ENCODE measurements at places on chromosomes 2 and 18.

- DNase-seq, result no peak
Measured at GRCh38 chr18:56861244-56861643, 210.1 kb downstream of the WDR7 start.

GRCh38 chr18:55319459-55320193, 268.4 kb downstream of the TCF4 start:
- DNase-seq, result no peak

- no peak for DNase-seq
Measured at GRCh38 chr2:207487650-207488311, 42.0 kb upstream of the CREB1 start.

- no peak for DNase-seq
Measured at GRCh38 chr2:126890136-126890510, 8.6 kb upstream of the TEX51 start.

GRCh38 chr2:202149155-202149762, 76.2 kb downstream of the KIAA2012 start:
- no peak for DNase-seq

DNA sequence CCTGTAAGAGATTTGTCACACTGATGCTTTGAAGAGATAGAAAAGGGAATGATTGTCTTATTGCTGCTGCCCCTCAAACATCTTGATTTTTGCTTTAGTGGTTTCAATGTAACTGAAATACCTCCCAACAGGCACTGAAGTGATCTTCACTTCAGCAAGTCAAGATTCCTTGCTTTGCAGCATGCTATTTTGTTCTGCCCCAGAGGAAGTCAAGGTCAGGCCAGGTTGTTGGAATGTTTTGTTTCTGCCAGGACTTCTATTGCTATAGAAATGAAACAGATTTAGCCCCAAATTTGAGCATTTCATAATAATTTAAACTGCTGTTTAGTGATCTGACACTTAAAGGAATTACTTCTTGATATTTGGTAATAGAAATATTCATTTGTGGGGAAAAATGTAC, 277.6 kb downstream of the ZNF804A start:
- no peak for DNase-seq

DNA sequence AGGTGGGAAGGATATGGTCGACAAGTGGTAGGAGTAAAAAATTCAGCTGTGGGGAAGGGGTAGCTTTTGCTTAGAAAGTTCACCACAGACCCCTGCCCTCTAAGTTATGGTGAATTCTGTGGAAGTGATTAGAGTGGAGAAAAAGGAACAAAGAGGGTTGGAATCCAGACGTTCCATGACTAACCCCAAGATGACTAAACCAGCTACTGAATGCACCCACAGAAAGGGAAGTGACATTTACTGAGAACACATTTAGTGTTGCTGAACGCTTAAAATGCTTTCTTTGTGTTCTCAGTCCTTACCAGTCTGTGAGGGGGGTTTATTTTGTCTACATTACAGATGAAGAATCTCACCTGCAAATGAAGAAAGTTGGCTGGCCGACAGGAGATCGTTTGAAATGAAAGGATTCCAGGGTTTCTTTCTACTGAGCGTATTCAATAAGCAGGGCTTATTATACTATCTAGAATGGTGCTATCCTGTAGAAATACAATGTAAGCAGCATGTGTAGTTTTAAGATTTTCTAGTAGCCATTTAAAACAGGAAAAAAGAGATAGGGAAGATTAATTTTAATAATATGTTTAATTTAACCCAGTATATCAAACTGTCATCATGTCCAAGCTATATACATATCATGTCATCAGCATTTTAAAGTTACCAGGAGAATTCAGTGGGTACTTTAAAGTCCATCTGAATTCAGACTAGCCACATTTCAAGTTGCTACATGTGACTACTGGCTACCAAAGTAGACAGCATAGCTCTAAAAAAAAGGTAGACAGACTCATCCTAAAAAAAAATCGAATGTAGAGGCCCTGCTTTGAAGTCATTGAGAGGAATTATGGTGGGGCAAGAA, 60.1 kb downstream of the LIMS1 start:
- no peak for DNase-seq

- DNase-seq, result no peak
Measured at GRCh38 chr2:134169788-134170187, 84.1 kb upstream of the MGAT5 start.

DNA sequence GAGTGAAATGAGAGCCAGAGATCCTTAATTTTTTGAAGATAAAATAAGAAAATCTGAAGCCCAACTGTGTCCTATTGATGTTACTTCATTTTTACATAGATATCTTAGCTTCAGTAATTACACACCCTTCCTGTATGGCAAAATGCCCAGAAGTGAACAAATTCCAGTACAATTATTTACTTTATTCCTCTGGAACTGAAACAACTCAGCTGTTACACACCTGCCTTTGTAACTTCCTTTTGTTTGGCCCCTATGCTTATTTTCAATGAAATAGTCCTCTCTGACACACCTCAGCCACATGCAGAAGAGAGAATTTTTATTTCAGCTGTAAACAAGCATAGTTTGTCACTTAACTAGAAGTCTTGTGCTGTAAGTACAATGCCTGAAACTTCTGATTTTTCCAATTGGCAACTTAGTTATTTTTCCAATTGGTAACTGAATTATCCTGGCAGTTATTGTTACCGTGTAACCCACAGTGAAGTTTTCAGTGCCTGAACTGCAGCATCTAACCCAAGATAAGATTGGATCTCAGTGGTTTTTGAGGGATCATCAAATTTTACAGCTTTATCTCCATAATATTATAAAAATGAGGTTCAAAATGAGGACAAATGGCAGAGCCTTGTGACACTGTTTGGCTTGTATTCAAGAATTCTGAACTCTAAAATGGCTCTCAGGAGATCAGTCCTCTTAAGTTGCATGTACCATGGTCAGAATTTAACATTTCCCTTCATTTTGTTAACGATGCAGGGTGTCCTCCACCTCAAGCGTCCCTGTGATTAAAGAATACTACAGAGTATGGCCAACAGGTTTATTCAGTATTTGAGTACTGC, 82.6 kb downstream of the PKP4 start:
- no peak for DNase-seq

GRCh38 chr2:25279091-25279651, 62.6 kb downstream of the DNMT3A start:
- DNase-seq, result no peak

- DNase-seq, result peak; percentile 50
Measured at GRCh38 chr2:233867993-233868532, at the start of gene MSL3B. Gene MSL3B (minus strand): TSS chr2:233868386.

- no peak for DNase-seq
Measured at GRCh38 chr18:12258719-12259705, 4.9 kb downstream of the CIDEA start.

DNA sequence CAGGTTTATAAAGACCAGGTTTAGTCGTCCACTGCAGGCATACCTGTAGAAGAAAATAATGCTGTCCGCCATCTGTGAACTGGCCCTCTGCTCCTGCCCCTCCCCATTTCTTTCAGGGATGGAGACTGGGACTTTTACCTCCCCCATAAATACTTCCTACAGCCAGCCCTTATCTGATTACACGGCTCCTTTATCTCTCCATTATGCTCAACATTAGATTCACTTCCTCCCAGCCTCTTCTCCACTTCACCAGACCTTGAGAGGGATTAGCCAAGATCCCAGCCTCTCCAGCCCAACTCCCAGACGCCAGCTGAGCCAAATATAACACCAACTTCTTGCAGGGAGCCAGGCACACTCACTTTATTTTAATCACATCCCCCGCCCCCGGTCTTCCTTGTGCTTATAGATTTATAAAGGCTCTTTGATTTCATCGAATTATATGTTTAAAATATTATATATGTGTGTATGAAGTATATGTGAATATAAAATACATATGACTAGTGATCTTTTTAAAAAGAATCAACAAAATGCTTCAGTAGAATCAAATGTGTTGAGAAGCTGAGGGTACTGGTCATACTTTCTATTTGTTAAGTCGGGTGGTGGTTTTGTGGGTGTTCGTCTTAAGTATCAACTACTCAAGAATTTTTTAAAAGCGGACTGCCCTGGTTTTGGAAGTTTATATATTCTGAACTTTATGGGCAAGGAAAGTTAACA, 81.0 kb downstream of the SPRED2 start:
- no peak for DNase-seq

GRCh38 chr2:162219426-162219825, 23.8 kb downstream of the FAP start:
- no peak for DNase-seq

DNA sequence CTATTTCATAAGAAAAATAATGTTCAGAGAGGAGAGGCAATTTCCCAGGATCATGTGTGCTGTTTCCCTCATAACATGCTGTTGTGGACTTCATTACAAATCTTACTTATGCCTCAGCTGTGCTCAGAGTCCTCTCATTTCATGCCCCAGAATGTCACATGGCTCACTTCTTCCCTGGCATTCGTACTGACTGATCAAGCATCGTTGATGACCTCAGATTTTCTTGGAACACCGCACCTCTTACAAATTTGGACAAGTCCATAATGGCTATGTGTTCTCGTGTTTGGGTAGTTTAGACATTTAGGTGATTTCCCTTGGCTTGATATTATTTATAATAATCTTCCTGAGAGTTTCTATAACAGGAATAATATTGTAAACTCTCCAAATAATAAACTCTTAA, 32.9 kb downstream of the SERPINB7 start:
- DNase-seq, result no peak

DNA sequence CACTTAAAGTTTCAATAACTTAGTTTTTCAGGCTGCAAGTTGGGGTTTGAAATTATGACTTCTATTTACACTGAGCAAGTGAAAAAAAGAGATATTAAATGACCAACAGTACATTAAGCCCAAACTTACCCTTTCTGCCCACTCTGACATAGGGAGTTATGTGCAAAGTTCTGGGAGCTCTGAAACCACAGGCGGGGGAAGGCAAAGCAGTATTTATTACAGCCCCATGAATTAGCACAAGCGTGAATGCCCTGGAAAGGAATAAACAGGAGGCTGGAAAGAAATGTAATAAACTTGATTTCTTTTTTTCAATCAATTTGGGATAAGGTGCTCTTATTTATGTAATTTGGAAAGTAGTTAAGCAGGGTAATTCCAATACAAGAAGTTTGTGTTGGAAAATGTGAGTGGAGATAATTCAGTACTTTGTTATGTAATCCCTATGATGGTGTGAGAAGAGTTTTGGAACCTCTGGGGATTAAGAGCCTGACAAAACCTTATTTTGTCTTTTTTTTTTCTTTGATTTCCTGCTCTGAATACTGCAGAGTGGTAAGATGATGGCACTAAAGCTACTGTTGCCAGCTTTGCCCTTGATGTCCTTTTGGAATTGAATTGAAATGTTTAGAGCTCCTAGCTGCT, 351.5 kb downstream of the ARHGAP15 start:
- DNase-seq, result no peak

- DNase-seq, result no peak
Measured at GRCh38 chr2:221486106-221486505, 86.0 kb downstream of the EPHA4 start.

DNA sequence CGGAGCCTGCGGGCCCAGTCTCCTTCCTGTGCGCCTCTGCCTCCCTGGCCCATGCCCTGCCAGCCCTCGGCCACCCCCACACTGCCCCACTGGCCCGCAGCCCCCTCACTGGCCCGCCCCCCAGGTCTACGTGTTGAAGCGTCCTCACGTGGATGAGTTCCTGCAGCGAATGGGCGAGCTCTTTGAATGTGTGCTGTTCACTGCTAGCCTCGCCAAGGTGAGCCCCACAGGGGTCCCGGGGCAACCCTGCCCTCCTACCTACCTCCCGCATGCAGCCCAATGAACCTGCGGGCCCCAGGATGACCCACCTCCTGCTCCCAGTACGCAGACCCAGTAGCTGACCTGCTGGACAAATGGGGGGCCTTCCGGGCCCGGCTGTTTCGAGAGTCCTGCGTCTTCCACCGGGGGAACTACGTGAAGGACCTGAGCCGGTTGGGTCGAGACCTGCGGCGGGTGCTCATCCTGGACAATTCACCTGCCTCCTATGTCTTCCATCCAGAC, 3.3 kb downstream of the CTDSP1 start:
- no peak for DNase-seq

DNA sequence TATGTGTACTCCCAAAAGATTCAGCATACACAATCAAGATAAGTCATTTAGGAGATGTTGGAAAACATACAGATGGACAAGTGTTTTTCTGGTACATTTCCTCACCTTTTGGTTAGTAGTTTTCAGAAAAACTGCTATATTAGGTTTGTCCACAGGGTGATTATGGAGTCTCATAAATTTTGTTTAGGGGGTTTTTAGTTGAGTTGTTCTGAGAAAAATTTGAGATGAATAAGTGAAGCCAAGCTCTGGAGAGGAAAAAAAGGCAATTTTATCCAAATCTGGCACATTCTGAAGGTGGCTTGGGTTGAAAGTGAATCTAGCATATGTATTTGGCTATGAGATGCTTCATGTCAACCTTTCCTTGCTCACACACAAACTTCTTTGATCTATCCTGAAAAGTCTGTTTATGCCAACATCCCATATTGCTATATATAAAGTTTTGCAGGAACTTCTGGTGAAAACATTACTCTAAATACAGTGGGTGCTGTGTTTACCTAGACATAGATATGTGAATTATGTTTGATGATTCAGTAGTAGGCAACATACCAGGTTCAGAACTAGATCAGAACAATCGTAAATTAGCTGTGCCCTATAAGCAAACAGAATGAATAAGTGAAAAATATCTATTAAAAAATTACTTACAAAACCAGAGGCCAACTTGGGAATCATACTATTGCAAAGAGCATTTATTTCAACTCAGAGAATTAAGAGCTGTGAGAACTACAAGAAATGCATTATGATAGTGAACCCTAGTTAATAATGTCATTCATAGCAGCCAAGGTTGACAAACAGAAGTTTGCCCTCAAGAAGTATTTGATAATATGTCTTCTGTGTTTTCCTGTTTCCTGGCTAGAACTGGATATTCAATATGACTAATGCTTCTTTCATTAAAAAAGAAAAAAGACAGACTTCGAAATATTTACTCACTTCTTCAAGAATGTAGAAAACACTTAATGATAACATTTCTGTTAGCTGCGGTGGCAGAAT, 552.0 kb downstream of the IRS1 start:
- no peak for DNase-seq

GRCh38 chr2:102708847-102709559, 52.8 kb upstream of the TMEM182 start:
- DNase-seq, result no peak

- DNase-seq, result no peak
Measured at GRCh38 chr18:76670564-76671288, 151.6 kb upstream of the ZNF236 start.

DNA sequence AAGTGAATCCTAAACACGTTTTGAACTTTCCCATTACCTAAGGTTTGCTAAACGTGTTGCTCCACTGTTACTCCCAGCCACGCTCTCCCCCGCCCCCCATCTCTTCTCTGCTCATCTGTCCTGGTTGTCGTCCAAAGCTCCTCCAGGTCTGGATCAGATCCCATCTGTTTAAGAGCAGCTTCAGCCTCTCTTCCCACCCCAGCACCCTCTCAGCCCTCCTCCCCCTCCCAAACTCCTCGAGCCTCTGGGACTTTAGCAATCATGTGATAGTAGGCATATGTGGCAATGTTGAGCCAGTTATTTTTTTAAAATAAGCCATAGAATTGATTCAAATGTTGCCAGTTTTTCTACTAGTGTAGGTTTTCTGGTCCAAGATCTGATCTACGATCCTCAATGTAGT, 20.0 kb upstream of the LPIN1 start:
- no peak for DNase-seq

Measured in stimulated activated CD4-positive, alpha-beta T cell treated with anti-CD3 and anti-CD28 coated beads, Interleukin-4, amount 100 ng/mL, for 4 hours (primary cell).